Activated naive CD4-positive, alpha-beta T cell treated with anti-CD3 and anti-CD28 coated beads for 36 hours (primary cell): ENCODE measurements at places on chromosomes 1 and 21. TPM values are rescaled to one million over a fixed set of nuclear protein-coding genes. Genes with fewer than 3 reads are reported as not detected.

DNA sequence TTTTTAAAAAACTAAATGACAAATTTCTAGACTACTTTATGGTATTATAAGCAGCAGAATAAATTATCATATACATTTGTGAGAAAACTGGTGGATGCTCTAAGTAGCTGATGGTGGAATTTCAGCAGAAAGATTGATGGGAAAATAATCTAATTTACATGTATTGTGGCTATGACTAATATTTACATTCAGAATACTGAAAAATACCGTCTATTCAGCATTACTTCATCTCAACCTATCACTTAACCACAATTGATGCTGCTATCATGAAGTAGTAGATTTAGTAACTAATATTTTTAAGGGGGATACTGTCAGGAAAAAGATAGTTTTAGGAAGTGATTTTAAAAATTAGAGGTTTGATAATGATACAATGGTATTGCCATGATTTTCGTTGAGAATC lies 137.9 kb downstream of the IFI44 start:
- no peak for DNase-seq

GRCh38 chr1:202143768-202144401 lies 652 bp downstream of the ARL8A start:
- DNase-seq = peak; percentile 37

DNA sequence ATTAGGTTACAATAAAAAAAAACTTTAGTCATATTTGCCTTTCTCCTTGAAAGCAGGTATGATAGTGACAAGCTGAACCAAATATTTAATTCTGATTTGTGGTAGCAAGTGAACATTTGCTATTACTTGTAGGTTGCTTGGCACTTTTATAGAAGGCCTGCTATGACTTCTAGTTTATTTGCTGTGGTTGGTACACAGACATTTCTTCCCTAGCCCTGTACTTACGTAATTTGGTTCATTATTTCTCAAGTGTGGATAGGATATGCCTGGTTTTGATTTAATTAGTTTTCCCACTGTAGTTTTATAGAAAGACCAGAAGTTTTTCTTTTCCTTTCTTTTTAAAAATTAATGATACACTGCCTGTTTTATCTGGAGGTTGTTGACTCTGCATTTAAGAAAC lies 55.9 kb downstream of the PPP2R5A start:
- DNase-seq = no peak

DNA sequence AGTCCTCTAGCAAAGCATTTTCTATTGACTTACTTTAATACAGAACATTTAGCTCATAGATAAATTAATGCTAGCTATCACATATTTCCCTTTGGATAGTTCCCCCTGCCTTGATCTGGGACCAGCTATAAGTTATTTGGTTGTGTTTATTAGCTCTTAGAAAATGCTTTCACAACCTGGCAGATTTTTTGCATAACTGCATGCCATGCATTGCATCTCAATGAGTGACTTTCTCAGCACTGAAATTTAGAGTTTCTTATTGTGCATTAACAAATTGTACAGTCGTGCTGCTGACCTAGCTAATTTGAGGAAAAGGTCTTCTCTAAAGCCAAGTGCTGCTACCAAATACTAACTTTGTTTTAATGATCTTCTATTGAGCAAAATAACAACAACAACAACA lies 164.8 kb downstream of the PLPPR5 start:
- DNase-seq = no peak

DNA sequence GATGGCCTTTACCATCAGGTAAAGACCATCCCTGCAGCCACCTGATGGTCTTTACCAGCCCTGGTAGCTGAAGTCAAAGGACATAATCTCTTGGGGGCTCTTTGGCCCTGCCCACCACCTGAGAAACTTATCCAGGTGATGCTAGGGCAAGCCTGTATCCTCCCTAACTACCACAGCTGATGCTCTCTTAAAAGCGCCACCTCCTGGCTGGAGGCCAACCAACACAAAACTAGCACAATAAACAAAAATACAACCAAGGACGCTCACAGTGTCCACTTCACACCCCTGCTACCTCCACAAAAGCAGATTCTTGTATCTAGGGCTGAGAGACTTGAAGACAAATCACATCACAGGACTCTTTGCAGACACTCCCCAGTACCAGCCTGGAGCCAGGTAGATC lies 357.1 kb upstream of the POU3F1 start:
- DNase-seq = no peak

DNA sequence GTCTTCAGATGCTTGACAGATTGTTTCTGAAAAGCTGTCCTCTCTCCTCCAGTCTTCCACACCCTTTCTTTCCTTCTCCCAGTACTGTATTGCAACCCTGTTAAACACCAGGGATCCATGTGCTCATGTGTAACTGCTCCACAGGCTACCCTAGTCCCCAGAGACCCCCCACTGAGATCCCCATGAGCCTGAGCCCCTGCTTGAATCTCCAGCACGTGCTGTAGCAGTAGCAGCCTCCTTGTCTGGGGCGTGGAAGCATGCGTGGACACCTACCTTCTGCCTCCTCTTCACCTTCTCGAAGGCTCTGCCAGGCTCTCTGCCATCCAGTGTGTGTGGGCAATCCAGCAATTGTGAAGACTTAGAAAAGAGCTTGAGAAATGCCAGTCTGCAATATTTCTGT lies 25.2 kb downstream of the GPR137B start:
- DNase-seq = no peak

KIF17 gene
- not detected for total RNA-seq

AGBL4 gene
- total RNA-seq = not detected
